HCT116 (cell line): ENCODE measurements at places on chromosomes 12 and 14.

DNA sequence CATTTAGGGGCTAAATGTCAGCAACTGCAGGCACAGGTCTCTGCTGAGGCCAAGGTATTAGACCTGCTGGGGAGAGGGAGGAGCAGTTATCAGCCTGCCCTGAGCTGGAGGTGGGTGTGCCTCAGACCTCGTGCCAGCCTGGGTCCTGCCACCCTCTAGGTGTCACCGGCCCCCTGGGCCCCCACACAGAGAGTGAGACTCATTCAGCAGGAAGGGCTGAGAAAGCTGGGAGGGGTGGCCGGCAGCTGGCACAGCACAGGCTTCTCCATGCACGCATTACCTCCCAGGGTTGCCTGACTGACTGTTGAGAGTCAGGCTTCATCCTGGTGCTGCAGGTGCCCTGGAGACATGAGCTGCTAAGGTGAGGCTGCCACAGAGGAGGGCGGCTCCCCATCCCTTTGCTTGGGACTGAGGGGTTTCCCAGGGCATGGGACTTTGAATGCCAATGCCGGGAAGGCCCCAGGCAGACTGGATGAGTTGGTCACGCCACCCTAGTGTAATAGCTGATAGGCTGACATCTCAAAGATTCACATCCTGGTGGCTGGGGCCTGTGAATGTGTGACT, 75.3 kb upstream of the C14orf180 start:
- H3K36me3 ChIP-seq = no peaks in the 10 kb centered on the region
- H3K27me3 ChIP-seq = peaks cover 10% of the 10 kb centered on the region; the same call in 1 of the 2 replicates
- H3K4me1 ChIP-seq = no peaks in the 10 kb centered on the region
- no peak overlapping the region for H3K4me3 ChIP-seq
- no peak overlapping the region for H3K27ac ChIP-seq
- no peak for DNase-seq

- H3K4me1 ChIP-seq = peaks cover 6% of the 10 kb centered on the region
- no peak overlapping the region for H3K4me3 ChIP-seq
- no peak overlapping the region for H3K27ac ChIP-seq
- H3K36me3 ChIP-seq = no peaks in the 10 kb centered on the region
- DNase-seq = no peak
Observed at GRCh38 chr14:69828354-69828753, 31.3 kb upstream of the SLC10A1 start.

DNA sequence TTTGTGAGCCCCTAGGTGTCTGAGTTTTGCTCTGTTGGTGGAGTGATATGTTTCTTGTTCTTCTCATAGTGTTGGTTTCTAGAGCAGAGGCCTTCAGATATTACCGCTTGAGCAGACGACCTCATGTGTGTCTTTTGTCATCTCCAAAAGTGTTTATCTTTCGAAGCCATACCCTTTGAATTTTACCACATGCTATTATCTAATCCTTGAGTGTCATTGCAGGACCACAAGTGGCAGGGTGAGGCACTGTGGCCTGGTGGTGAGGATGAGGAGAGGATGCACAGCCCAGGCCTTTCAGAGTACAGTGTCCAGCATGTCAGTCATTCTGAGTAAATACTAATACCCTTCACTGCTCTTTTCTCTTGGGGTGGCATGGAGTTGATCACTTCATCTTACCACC, 57.2 kb upstream of the CISTR start:
- H3K4me1 ChIP-seq = peaks cover 2% of the 10 kb centered on the region; the same call in 1 of the 2 replicates
- no peak overlapping the region for H3K4me3 ChIP-seq
- H3K36me3 ChIP-seq = no peaks in the 10 kb centered on the region
- H3K27ac ChIP-seq = no peak overlapping the region
- no peak for DNase-seq

DNA sequence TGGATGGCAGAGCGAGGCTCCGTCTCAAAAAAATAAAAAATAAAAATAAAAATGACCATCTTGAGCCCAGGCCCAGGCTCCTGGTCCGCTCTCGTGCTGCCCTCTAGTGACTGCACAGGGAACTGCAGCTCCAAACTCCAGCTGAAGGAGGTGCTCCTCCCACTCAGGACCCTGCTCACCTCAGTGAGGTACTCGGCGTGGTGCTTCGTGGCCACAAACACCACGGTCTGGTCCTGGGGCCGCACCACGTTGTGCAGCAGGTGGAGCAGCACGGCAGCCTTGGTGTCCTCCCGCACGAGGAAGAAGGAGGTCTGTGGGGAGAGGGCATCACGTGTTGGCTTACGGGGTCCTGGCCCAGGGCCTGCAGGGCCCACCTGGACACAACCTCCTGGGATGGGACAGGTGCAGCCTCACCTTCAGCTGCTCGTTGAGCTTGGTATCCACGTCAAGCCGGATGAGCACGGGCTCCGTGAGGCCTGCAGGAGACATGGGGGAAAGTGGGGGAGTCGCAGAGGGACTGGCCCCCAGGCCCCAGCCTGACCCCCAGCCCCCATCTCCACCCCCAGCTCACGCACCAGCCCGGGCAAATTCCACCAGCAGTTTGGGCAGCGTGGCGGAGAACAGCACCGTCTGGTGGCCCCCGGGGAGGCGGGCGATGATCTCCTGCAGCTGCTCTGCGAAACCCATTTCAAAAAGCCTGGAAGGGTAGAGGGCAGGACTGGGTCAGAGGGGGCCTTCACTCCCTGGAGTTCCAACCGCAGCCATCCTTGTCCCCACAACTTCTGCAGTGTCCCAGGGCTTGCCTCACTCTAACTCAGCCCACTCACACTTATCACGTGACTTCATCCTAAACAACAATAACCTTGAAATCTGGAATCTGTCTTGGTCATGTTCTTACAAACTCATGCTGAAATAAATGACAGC, 10.6 kb downstream of the DDX54 start:
- no peak overlapping the region for H3K4me3 ChIP-seq
- H3K27ac ChIP-seq = no peak overlapping the region
- H3K4me1 ChIP-seq = no peaks in the 10 kb centered on the region
- no peaks in the 10 kb centered on the region for H3K27me3 ChIP-seq

GRCh38 chr14:53609009-53609408, 347.6 kb downstream of the BMP4 start:
- H3K27me3 ChIP-seq = no peaks in the 10 kb centered on the region
- H3K27ac ChIP-seq = peak overlapping the region; percentile 42
- H3K4me1 ChIP-seq = peaks cover 52% of the 10 kb centered on the region
- DNase-seq = no peak
- H3K36me3 ChIP-seq = no peaks in the 10 kb centered on the region
- peak overlapping the region; percentile 19; the same call in 1 of the 2 replicates for H3K4me3 ChIP-seq

GRCh38 chr14:21525962-21526671, at the start of gene SALL2:
Gene SALL2, minus strand, starts transcription at chr14:21526346. Its CDS starts 219 bp downstream, at chr14:21526127.
- DNase-seq = no peak
- H3K36me3 ChIP-seq = no peaks in the 10 kb centered on the region
- no peak within 1 kb of the TSS for H3K4me3 ChIP-seq

DNA sequence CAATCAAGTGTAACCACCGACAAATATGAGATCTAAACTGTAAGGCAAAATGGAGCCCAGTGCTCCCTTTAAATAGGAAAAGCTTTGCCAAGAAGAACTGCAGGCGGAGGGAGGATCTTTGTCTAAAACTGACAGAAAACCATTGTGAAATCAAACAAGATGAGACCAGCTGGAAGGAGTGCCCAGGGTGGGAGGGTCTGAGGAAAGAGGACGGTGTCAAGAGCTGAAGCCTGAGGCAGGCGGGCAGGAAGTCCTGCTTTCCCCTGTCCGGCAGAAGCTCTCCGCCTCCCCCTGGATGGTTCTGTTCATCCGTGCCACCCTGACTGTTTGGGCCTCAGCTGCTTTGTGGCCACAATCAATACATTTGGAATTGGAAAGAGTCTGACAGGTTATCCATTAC, 37.5 kb downstream of the CDC42BPB start:
- H3K27ac ChIP-seq = no peak overlapping the region
- H3K4me1 ChIP-seq = peaks cover 19% of the 10 kb centered on the region
- H3K27me3 ChIP-seq = no peaks in the 10 kb centered on the region
- H3K4me3 ChIP-seq = no peak overlapping the region

- peaks cover 57% of the 10 kb centered on the region for H3K4me1 ChIP-seq
- H3K27ac ChIP-seq = peak overlapping the region; percentile 85
- H3K27me3 ChIP-seq = no peaks in the 10 kb centered on the region
- H3K4me3 ChIP-seq = peak overlapping the region; percentile 29
Observed at GRCh38 chr12:96047229-96048211, 12.1 kb upstream of the LTA4H start.

- H3K27me3 ChIP-seq = no peaks in the 10 kb centered on the region
- no peaks in the 10 kb centered on the region for H3K36me3 ChIP-seq
- no peak for DNase-seq
- peak overlapping the region; percentile 89 for H3K27ac ChIP-seq
Observed at GRCh38 chr14:51652168-51653078, 713 bp downstream of the FRMD6 start.

DNA sequence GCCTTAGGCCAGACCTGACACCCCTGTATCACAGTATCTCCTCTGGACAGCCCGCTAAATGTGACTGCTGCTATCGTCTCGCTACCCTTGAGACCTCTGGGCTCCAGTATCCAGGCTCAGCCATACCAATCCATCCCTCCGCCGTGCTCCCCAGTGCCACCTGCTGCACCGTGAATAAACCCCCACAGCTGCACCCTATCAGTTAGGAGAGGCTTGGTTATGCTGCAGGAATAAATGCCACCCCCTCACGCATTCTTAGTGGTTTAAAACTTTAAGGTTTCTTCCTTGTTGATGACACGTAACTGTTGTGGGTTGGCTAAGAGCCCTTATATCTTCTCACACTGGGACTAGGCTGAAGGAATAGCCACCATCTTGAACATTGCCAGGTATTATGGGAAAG, 12.1 kb downstream of the CCDC63 start:
- no peaks in the 10 kb centered on the region for H3K27me3 ChIP-seq
- H3K4me1 ChIP-seq = no peaks in the 10 kb centered on the region
- no peak overlapping the region for H3K4me3 ChIP-seq
- DNase-seq = no peak

DNA sequence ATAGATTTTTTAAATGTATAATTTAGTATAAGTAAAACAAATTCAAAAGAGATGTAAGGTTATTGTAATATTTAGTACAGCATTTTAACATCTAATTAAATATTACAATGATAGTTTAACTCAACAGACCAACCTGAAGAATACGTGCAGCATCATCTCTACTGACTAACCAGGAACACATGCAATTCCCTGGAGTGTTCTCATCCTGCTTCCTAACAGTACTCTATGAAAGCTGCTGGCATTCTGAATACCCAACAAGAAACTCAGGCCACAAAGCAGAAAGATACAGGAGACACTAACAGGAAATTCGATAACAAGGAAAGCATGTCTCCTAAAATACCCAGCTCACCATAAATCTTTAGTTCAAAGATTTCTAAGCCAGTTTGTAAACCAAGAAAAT, 58.3 kb downstream of the CEP83 start:
- H3K36me3 ChIP-seq = no peaks in the 10 kb centered on the region
- DNase-seq = no peak
- H3K27ac ChIP-seq = no peak overlapping the region
- no peaks in the 10 kb centered on the region for H3K27me3 ChIP-seq

- DNase-seq = no peak
- H3K27me3 ChIP-seq = no peaks in the 10 kb centered on the region
- H3K27ac ChIP-seq = no peak overlapping the region
- peaks cover 14% of the 10 kb centered on the region; the same call in 1 of the 2 replicates for H3K4me1 ChIP-seq
- no peaks in the 10 kb centered on the region for H3K36me3 ChIP-seq
Observed at GRCh38 chr12:28611449-28611848, 421.2 kb downstream of the CCDC91 start.

GRCh38 chr14:55188686-55189295, 2.6 kb downstream of the DLGAP5 start:
- H3K4me1 ChIP-seq = peaks cover 8% of the 10 kb centered on the region
- H3K4me3 ChIP-seq = no peak overlapping the region
- 0 out of 2 replicates have a peak, but pooled peaks cover 5% of the 10 kb centered on the region for H3K36me3 ChIP-seq
- no peak for DNase-seq

DNA sequence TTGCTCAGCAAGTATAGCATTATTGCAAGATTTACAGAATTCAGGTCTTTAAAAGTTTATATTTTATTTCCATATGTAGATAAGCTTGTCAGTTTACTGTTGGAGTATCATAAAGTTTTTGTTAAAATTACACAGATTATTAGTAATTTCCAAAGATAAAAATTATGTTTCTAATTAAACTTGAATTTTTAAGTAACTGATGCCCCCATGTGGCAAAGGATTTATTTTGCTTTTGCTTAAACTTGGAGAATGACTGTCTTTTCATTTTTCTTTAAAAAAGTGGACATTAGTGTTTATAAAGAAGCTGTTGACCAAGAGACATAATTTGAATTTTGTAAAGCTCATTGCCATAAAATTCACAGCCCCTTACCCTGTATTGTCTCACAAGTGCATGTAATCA, 45.8 kb downstream of the ETNK1 start:
- no peaks in the 10 kb centered on the region for H3K27me3 ChIP-seq
- H3K27ac ChIP-seq = no peak overlapping the region
- DNase-seq = no peak
- no peaks in the 10 kb centered on the region for H3K4me1 ChIP-seq
- H3K4me3 ChIP-seq = no peak overlapping the region

GRCh38 chr12:87804386-87804785, 224.8 kb downstream of the C12orf50 start:
- H3K4me3 ChIP-seq = no peak overlapping the region
- H3K27me3 ChIP-seq = no peaks in the 10 kb centered on the region
- DNase-seq = no peak
- H3K4me1 ChIP-seq = no peaks in the 10 kb centered on the region

- no peak for DNase-seq
- peak overlapping the region; percentile 58 for H3K4me3 ChIP-seq
- peaks cover 23% of the 10 kb centered on the region for H3K4me1 ChIP-seq
- H3K27me3 ChIP-seq = no peaks in the 10 kb centered on the region
- H3K36me3 ChIP-seq = no peaks in the 10 kb centered on the region
- H3K27ac ChIP-seq = peak overlapping the region; percentile 99
Observed at GRCh38 chr12:49264466-49264872, 413 bp upstream of the TUBA1C start.

DNA sequence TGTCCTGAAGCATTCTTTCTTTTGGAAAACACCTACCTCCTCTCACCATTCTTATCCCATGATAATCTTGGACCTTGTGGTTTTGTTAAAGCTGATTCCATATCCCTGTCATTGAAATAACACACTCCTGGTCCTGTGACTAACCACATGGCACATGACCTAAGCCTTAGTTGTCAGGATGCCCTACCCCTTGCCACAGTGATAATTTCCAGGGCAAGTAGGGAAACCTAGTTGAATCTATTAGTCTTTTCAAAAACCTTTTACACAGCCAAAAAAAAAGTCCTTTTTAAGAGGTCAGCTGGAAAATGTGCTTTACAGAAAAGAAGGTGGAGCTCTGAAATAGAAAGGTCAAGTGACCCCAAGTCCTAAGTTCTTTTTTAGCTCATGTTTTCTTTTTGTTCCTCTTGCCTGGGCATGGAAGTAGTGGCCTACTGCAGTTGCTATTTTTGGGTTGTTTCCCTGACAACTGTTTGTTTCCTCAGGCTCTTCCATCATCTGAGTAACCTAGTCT, 608.4 kb downstream of the LRFN5 start:
- DNase-seq = no peak
- H3K36me3 ChIP-seq = no peaks in the 10 kb centered on the region
- no peaks in the 10 kb centered on the region for H3K4me1 ChIP-seq
- no peak overlapping the region for H3K27ac ChIP-seq
- no peak overlapping the region for H3K4me3 ChIP-seq
- no peaks in the 10 kb centered on the region for H3K27me3 ChIP-seq
